Suprapubic skin (tissue), 4 donors: ENCODE measurements at places on chromosomes 6 and 20. TPM values are rescaled to one million over a fixed set of nuclear protein-coding genes. Genes with fewer than 3 reads are reported as not detected.

- no peak for DNase-seq
Observed at GRCh38 chr20:39528436-39528835, 566.3 kb downstream of the DHX35 start.

- no peak for DNase-seq
Observed at GRCh38 chr6:25899580-25900408, 25.8 kb upstream of the SLC17A3 start.

The PARD6B gene
- total RNA-seq, result 9.1 TPM

- DNase-seq, result no peak
Observed at GRCh38 chr6:68651011-68651985, 16.2 kb downstream of the ADGRB3 start.

- DNase-seq, result no peak
Observed at GRCh38 chr6:100465701-100466409, 1.1 kb upstream of the SIM1 start.

- no peak for DNase-seq
Observed at GRCh38 chr6:6751619-6752023, 163.1 kb downstream of the LY86 start.

The CST9 gene
- total RNA-seq, result not detected

The SLC17A5 gene
- total RNA-seq, result 14.0 TPM

The INSM1 gene
- total RNA-seq, result not detected

- no peak for DNase-seq
Observed at GRCh38 chr20:59684685-59685242, 80.4 kb downstream of the PHACTR3 start.

GRCh38 chr6:98787961-98788360 lies 46.4 kb upstream of the POU3F2 start:
- DNase-seq, result no peak

GRCh38 chr6:88490908-88491264 lies 324.7 kb upstream of the CNR1 start:
- DNase-seq, result no peak

The ZNF165 gene
- total RNA-seq, result 1.9 TPM

GRCh38 chr6:20319520-20320357 lies 81.9 kb upstream of the E2F3 start:
- DNase-seq, result no peak

The NPEPL1 gene
- 21.0 TPM for total RNA-seq

The BMP6 gene
- total RNA-seq, result 5.1 TPM

DNA sequence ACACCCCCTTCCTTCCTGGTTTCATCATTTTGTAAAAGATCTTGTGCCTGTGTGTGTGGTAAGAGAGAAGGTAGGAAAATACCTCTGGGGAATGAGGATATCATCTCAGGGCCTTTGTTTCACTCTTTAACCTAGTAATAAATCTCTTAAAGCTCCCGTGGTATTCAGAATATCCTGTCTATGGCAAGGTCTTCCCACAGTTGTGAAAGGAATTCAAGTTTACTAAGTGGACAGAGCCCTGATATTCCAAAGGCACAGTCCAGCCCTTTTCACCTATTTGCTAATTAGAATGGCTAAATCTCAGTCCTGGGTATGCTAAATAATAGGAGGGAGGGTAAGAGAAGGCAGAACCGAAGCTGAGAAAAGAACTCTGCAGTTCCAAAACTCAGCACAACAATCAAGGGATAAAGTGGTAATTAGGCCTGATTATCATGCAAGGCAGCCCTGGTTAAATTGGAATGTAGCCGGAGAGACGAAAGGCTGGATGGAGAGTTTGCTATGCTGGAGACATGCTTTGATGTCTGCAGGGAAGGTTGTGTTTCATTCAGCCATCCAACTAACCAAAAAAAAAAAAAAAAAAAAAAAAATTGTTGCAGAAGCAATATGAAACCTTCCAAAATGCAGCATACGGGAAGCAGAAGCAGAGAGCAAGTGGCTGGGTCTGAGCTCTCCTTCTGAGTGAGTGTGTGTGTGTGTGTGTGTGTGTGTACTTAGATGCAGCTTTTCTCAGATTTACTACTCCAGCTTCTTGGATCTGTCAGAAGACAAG lies 28.5 kb upstream of the PIM1 start:
- DNase-seq, result no peak

DNA sequence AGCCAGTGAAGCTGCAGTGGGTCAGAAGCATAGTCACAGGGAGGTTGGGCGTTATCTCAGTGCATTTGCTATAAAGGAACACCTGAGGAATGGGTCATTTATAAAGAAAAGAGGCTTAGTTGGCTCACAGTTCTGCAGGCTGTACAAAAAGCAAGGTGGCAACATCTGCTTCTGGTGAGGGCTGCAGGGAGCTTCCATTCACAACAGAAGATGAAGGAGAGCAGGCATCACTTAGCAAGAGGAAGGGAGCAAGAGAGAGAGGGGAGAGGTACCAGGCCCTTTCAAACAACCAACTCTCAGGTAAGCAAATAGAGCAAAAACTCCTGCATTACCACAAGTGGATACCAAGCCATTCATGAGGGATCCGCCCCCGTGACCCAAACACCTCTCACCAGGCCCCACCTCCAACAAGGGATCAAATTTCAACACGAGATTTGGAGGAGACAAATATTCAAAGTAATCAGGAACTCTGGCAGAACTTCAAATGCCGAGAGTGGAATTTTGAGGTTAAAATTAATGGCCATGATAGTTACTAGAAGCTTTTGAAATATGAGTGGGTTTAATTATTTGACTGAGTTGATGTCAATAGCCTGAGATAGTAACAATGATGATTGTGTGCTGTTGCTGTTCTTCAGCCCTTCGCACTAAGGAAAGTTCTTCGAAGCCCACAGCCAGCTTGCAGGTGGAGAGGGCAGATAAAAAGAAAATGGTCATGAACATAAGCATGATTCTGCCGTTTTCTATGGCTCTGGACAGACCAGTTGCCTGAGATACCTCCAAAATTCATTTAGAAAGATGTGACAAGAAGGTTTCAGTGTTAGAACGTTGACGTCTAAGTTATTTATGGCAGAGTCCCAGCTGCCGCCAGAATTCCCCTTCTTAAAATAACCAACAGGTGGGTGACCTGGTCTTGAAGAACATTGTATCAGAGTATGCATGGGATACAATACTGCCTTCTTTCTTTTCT lies 55.3 kb upstream of the ADTRP start:
- no peak for DNase-seq

DNA sequence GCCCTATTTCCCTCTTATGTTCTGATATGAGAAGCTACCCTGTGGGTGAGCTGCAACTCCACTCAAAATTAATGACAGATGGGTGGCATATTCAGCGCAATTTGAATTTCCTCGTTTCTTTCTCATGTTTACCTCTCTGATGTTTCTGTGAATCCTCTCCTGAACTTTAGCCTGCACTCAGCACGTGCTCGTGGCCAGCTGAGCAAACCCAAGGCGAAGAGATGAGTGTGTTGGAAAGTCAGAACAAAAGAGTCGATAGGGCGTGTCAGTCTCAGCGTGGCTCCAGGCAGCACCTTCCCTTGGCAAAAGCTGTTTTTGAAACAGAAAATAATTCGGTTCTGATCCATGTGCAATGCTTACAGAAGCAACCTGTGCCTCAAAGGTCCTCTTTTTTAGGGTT lies 226.1 kb upstream of the GMDS start:
- DNase-seq, result no peak

DNA sequence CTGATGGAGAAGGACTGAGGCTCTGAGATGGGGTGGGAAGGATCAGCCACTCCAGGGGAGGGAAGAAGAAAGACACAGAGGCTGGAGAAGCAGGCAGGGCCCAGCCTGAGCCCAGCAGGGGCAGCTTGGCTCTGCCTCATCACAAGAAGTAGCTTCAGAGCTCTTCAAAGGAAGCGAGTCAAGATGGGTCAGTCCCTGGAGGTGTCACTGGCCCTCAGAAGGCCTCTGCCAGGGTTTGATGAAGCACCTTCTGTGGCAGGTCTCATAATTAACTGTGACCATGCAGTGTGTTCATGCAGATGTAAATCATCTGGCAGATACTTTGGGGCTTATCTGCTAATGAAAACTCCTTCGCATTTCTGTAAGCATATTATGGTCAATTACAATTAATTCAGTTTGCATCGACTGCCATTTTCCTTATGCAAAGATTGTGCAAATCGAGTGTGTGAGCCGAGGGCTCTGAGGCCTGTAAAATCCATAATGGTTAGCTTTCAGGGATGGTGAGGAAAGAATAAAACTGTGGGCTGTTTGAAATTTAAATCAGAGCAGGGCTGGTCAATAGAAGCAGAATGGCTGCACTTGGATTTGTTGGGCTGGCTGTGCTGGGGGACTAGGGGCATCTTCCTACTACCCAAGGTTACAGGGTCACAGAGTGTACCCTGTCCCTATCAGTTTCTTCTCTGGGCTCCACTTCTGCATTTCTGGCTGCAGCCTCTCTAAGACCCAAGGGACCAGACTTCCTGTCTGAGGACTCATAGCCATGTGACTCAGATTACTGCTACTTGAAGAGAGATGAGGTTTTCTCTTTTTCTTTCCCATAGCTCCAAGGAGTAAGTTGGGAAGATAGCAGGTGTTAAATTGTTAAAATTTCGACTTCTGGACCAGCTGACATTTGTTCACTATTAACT lies 376.6 kb downstream of the DHX35 start:
- no peak for DNase-seq

GRCh38 chr6:22113026-22113766 lies 183.6 kb downstream of the PRL start:
- DNase-seq, result no peak
